ENCODE measurements at places on chromosomes 12 and 14. TPM values are rescaled to one million over a fixed set of nuclear protein-coding genes. Genes with fewer than 3 reads are reported as not detected.
A peak's percentile ranks its signal among the peaks of the same experiment; 100 is the strongest.

SAMD15 gene
- 0.17 TPM for polyA plus RNA-seq

C12orf56 gene
- polyA plus RNA-seq = 2.0 TPM

HOXC10 gene
- not detected for polyA plus RNA-seq

DNA sequence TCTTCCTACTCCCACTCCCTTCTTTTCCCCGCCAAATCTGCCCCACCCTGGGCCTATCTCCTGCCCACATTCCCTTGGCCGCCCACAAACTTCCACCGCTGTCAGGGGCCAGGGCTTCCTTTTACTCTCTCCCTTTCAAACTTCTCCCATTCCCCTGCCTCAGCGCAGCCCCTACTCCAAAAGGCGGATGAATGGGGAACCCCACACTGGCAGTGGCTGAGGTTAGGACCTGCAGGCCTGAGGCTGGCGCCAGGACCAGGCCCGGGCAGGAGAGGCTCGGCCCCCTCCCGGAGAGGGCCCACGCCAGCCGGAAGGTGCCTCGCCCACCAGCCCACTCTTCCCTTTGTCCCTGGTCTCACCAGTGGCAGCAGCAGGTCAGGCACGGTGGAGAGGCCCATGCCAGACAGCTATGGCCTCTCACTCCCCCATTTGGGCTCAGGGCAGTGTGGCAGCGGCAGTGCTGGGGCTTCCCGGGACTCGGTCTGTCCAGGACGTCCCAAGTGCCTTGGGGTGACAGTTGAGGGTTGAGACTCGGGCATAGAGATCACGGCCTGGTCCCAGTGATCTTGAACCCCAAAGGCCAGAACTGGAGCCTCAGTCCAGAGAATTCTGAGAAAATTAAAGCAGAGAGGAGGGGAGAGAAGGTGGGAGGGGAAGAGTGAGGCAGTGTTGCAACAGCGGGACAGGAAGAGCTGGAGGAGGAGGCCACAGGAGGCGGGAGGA is at the start of gene TNFRSF1A:
Gene TNFRSF1A (minus strand): TSS at position 660 of the 723 bp plus-strand sequence. CDS start 262 bp downstream, at position 398.
- DNase-seq = no peak

GRCh38 chr14:54781961-54782750 is 120.5 kb downstream of the GCH1 start:
- no peak for DNase-seq

- no peak for DNase-seq
These were observed 131.8 kb downstream of the TBX5 start for GRCh38 chr12:114274131-114274530.

- no peak for DNase-seq
These were observed 352.1 kb downstream of the ATP23 start for GRCh38 chr12:58293308-58293982.

GRCh38 chr12:105330931-105331804 is 677 bp downstream of the C12orf75 start:
- no peak for DNase-seq

ZFHX2 gene
- 2.7 TPM for polyA plus RNA-seq

DNA sequence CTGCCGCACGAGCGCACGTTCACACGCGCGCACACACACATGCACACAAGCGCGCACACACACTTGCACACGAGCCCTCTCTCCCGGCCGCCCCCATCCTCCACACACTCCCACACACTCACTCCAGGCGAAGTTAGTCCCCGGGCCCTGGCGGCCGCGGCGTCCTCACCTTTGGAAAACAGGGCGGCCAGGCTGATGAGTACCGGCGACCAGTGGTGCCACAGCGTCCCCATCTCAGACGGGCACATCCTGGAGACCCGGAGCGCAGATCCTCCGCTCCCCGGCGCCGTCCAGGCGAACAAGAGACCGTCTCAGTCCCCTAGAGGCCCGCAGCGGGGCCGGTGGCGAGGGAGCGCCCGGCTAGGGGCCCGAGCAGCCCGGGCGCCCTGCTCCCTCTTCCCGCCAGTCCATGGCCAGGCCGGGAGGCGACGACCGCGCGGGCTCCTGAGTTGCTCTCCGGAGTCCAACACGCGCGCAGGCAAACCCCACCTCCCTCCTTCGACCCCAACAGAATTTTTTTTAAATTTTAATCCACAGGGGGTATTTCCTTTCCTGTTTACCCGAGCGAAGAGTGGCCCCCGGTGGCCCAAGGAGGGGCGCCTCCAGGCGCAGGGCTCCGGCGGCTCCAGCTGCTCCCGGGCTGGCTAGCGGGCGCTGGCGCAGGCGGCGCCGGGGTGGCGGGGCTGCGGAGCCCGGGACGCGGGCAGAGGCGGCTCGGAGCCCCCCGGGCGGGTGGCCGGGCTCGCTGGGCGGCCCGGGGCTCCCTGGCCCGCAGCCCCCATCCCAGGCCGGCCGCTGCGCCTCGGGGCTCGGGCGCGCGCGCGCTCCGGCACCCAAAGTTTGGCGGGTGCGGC is 506 bp downstream of the TMEM132D start:
- peak; percentile 73 for DNase-seq

GRCh38 chr12:13390381-13390861 is 193.9 kb downstream of the EMP1 start:
- peak; percentile 41 for DNase-seq
